Hypothalamus (tissue), 51 donors: ENCODE measurements at places on chromosomes 4 and X.
A peak's percentile ranks its signal among the peaks of the same experiment; 100 is the strongest.

DNA sequence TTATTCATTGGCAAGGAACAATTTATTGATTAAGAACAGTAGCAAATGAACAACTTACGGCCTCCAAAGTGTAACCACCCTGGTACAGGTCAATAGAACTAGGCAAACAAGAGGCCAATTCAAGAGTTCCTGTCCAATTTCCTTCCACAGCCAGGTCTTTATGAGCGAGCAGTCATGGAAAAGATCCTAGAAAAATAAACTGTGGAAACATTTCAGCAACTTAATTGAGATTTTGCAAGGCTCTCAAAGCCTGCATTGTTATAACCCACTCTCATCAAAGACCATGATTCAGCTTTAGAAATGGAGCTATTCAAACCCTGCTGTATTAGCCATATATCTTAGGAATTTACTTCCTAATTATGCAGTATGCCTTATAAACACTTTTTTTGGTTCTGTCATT, 43.6 kb downstream of the UNC5C start:
- DNase-seq, result no peak

DNA sequence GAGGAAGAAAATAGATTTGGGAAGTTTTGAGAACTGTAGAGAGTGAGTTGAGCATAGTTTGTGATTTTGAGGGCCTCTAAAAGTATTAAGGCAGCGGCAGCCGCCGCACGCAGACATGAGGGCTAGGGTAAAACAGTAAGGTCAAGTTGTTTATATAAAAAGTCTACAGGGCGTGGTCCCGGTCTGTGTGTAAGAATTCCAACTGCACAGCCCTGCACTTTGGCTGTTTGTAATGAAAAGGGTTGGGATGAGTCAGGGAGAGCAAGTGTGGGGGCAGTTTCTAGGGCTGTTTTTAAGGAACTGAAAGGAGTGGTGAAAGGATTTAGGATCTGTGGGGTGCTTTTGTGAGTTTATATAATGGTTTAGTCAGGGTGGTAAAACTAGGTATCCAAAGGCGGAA, 55.0 kb downstream of the BEX3 start:
- DNase-seq, result no peak

- DNase-seq, result no peak
Observed at GRCh38 chr4:152564336-152564735, 28.4 kb upstream of the FBXW7 start.

- DNase-seq, result no peak
Observed at GRCh38 chr4:151854731-151855130, 93.9 kb upstream of the GATB start.

DNA sequence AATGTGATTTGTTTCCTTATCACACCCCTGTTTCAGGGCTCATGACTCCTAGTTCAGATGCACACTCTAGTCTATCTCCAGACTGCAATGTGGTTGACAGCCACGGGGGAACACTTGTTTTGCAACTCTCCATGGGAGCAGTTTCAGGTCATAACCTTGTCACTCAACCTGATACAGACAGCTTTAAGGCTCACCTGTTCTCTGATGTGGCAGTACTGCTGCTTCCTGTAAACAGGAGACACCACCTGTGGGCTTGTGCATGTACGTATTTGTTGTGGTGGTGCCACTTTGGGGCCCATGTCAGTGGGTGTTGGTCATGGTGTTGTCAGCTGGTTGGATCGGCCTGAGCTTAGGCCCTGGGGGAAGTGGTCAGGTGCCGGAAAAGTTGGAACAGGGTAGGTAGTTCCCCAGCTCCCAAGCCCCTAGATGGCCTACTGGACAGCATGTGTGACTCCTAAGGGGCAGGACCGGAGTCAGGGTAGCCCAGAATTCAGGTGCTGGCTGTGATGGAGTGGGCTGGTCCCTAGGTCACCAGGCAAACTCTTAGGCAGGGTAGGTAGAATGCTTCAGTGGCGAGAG, 46.2 kb downstream of the FAM9B start:
- DNase-seq, result no peak

DNA sequence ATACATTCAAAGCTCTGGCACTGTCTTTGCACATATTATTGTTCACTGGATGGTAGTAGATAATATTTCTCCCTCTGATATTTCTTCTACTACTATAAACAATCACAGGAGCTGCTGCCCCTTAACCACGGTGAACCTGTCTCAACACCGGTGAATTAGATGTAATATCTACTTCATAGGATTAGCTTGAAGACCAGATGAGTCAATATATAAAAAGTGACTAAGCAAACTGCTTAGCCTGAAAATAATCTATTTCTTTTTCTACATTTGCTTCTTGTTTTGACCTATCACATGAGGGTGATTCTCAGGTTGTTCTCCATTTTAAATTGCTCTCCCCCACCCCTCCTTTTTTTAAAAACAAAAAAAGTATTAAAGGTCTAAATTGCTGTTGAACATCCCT, 645.5 kb downstream of the ANKRD50 start:
- no peak for DNase-seq

DNA sequence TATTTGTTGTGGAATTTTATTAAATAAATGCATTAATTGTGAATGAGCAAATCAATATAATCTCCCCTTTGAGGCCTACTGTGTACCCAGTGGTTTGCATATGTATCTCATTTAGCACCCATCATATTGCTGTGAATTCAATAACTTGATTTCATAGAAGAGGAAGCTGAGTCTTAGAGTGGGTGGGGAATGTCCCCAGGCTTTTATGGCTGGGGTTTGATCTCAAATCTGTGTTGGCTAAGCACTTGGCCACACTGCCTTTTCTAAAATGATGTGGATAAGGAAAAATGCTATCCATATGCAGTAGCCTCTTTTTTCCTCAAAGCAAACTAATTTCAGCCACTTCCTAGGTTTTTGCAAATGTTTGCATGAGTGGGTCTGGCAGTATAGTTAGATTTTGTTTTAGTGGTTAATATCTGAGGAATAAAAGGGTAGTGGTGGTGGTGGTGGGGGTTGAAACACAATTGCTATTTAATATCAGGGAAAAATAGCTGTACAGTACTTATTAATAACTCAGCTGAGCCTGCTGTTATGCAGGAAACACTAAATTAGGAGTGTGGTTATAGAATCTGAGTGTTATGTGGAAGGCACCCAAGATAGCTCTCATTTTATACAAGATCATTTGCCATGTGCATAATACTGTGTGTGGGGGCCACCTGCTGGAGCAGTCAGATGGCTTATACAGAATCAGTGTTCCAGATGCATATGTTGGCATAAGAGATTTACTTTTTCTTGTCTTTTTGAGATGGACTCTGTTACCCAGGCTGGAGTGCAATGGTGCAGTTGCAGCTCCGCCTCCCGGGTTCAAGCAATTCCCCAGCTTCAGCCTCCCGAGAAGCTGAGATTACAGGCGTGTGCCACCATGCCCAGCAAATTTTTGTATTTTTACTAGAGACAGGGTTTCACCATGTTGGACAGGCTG, 108.0 kb downstream of the TMEM131L start:
- peak; percentile 3 for DNase-seq

- no peak for DNase-seq
Observed at GRCh38 chrX:16240231-16240905, 73.1 kb downstream of the MAGEB17 start.

- DNase-seq, result peak; percentile 57
Observed at GRCh38 chr4:183443655-183444213, 702 bp upstream of the CDKN2AIP start.

- DNase-seq, result no peak
Observed at GRCh38 chr4:88143504-88143903, 14.9 kb downstream of the ABCG2 start.

DNA sequence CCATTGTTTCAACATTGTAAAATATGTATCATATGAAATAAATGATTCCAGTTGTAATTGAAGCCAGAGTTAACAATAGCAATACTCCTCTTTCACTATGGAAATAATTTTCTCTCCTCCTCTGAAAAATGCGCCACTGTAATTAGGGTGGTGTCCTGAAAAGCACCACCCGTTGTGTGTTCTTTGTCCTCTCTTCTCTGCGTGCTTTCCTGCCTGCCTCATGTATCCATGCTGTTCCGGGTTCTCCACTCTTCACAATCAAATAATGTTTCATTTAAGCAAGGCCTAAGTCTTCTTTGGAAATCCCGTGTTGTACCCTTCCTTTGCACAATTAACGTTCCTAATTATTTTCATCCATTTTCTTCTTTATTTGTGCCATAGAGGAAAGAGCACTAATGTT, 293.3 kb downstream of the ADGRL3 start:
- DNase-seq, result no peak

DNA sequence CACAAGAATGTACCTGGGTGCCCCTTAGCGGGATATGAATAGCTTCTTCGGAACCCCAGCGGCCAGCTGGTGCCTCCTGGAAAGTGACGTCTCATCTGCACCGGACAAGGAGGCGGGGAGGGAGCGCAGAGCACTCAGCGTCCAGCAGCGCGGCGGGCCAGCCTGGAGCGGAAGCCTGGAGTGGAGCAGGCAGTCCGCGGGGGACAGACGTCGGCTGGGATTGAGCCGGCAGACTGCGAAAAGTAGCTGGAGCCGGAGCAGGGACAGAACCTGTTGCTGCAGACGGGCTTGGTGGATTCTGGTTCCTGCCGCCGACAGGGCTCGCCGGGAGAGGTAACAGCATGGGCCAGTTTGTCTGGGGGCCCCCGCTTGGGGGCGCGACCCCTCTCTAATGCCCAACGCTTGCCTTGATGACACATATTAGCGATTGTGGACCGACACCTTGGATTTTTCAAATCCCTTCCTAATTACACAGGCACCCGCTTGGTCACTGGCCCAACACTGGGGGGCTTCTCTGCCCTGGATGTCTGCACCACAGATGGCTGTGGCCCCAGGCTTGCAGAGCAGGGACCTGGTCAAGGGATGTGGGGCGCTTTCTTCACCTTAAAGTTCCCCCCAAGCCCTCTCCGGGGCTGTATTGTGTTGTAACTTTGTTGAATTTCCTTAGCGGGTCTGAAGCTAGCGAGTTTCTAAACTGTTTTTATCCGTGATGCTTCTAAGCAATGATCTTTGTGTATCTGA, at the start of gene NPFFR2:
NPFFR2 (plus strand) TSS at position 133 of the 741 bp plus-strand sequence. CDS start 96,592 bp downstream, outside the sequence.
- peak; percentile 4 for DNase-seq

GRCh38 chr4:40842318-40842717, 92.6 kb downstream of the NSUN7 start:
- DNase-seq, result no peak

DNA sequence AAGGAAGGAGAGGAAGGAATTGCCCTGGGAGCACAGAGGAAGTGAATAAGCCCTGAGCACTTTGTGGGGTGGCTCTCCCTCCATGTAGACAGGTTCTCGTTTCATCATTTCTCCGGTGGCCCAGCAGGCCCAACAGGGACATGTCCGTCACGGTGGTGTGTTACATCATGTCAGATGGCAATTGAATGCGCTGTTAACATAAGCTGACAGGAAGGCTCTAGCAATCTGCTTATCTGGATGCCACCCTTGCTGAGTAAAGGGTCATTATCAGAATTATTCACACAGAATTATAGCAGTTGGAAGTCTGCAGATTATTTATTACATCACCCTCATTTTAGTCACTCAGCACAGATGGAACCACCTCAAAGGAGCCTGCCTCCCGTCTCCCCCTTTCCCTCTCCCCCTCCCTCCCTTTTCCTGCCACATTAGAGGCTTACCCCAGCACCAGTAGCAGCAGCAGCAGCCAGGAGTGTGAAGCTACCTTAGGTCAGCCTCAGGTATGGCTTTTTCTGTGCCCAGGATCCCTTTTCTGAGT, 124.3 kb upstream of the TRIM2 start:
- no peak for DNase-seq

DNA sequence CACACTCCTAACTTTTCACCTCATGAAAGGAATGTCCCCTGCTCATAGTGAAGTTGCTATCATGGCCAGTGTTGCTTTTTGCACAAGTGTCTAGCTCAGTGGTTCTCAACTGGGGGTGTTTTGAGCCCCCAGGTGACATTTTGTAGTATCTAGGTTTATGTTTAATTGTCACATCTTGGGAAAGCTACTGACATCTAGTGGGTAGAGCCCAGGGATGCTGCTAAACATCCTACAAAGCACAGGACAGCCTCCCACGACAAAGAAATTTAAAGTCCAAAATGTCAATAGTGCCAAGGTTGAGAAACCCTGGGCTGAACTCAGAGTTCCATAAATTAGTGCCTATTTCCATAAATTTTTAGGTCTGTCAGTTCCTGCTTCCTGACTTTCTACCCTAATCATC, 70.7 kb upstream of the HCCS start:
- no peak for DNase-seq

DNA sequence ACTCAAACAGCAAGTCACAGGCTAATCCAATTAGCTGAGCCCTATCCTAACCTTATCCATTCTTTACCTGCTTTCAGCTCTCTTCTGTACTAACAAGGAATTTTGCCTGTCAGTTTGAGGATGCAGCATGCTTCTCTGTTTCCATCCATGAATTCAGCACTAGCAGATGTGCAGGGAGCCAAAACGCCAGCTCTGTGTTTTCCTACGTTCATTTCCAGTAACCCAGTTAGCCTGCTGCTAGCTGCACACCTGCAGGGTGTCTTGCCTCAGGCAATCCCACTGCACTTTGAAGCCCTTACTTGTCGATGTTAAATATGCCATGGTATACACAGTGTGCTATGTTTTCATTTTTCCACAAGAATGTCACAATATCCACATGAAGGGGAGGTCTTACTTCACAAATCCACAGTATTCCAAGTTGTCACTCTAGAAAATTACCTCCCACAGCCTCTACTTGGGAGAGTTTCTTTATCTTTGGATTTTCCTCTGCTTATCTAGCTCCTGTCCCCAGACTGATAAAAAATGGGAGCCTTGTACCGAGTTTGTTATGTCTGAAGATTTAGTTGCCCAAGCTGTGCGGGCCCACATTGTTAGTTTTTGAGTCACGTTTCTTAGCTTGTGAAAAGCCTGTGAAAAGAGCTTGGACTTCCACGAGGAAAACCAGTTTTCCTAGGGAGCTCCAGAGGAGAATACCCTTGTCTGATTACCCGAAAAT, 127.6 kb upstream of the HHIP start:
- no peak for DNase-seq

GRCh38 chr4:187141101-187141500, 417.4 kb upstream of the FAT1 start:
- DNase-seq, result no peak

GRCh38 chrX:118370921-118371624, 25.2 kb downstream of the WDR44 start:
- DNase-seq, result no peak

DNA sequence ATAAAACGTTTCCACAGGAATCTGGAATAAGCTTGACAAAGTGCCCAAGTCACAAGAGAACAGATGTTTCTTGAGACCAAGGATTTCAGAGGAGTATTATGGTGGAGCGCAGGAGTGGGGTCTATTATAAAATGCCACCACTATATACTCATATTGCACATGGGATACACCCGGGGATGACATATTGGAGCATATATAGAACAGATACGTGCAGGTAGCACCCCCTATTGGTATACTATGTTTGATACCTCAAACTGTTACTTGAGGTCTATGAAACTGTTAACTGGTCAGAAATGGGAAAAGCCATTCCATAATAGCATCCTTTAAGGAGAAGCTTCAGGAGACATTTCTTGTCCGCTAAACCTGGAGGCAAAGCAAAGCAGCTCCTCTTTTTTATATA, 86.0 kb downstream of the PCYT1B start:
- no peak for DNase-seq

GRCh38 chr4:152316969-152317368, 218.9 kb downstream of the FBXW7 start:
- DNase-seq, result no peak

- DNase-seq, result no peak
Observed at GRCh38 chr4:167265231-167265630, 30.9 kb upstream of the SPOCK3 start.
